ENCODE measurements at places on chromosomes 7 and 10.

DNA sequence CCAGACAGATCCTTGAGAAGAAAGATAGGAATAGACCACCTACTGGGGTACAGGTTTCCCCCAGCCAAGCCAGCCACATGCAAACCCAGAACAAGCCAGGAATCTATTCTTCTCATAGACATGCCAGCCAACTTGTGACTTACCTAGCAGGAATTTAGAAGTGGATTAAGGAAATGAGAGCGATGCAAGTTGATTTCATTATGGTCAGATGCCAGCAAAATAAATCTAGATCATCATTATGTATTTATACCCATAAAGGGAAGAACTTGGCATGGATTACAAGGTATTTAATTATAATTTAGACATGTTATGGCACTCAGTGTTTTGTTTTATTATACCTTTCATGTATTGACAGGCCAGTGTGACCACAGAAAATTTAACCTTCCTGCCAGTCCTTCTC, 32.8 kb downstream of the SLC35G1 start:
- no peak for DNase-seq

DNA sequence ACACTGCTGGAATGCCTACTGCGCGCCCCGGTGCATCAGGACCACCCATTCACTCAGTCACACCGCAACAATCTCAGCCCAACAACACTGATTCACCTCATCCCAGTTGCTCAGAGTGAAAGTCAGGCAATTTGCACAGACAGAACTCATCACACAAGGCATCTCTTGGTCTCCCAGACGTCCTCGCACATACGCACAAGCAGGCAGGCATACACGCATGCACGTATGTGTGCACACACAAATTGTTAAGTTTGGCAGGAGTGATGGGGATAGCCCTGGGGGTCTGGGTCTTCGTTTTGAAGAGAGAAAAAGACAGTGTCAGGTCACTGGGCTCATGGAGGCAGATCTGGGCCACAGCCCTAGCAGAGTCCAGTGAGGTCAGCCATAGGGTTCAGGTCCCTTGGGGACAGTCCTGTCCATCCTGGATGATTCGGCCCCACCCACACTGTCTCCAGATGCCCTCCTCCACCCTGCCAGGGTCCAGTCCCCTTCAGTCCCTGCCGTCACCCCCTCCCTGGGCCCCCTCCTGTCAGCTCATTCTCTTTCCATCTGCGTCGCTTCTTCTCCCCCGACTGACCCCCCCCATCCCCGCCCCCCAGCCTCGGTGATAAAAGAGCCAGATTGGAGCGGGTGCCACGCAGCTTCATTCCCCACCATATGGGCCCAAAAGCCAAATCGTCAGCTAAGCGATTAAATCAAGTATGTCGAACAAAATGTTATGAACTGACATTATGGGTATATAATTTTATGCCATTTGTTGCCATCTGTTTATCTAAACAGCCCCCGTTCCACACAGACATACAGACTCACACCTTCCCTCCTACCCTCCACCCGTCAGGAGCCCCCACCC, 48.5 kb upstream of the SLF2 start:
- no peak for DNase-seq

GRCh38 chr10:71447676-71448075, 51.0 kb downstream of the CDH23 start:
- no peak for DNase-seq

GRCh38 chr10:49349390-49349789, 46.5 kb downstream of the DRGX start:
- DNase-seq = no peak

DNA sequence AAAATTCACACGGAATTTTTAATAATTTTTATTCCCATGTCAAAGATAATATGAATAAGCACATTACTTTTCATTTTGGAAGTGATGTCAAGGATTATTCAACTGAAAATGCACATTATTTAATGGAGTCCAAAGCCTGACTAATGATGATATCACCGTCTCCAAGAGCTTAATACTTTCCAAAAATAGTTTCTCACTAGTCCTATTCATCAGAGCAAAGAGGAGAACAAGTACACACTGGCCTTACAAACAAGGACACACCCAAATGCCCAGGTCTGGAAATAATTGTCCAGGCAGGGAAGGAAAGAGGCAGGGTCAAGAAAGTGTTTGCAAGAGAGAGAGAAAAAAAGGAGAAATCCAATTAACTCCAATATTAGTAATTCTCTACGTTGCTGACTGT, 216.8 kb upstream of the CCDC6 start:
- DNase-seq = no peak

DNA sequence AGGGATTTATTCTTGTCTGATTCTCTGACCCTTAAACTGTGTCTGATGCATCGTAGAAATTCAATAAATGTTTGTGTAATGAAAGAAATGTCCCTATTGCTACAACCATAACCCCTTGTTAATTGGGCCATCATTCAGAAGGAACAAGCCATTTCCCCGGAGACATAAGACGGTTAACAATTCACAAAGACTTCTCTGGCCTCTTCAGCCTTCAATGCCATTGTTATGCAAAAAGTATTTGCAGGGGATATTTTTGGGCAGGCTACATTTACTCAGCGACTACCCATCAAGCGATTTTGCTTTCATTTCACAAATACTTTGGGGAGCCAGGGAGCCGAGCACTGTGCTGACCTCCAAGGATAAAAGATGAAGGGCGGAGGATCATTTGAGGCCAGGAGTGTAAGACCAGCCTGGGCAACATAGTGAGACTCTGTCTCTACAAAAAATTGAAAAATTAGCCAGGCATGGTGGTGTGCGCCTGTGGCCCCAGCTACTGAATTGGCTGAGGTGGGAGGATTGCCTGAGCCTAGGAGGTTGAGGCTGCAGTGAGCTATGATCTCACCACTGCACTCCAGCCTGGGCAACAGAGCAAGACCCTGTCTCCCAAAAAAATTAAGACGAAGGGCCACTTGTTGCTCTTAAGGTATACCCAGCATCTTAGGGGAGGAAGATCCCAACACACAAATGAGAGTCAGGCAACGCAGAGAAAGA, 20.0 kb upstream of the SDK1 start:
- no peak for DNase-seq

GRCh38 chr7:24152877-24153472, 131.0 kb upstream of the NPY start:
- no peak for DNase-seq

DNA sequence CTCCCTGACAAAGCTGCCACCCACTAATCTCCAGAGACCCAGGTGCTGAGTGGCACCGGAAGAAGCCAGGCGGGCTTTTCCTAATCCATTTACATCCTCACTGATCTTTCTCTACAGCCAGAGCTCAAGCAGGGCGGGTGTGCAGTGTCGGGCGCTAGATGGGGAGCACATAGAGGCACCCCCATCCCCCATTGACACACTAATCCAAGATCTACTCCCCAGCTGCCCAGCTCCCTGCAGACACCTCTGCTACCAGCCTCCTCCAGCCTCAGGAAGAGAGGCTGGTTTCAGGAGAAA, 22.2 kb downstream of the FRMPD2 start:
- DNase-seq = no peak

GRCh38 chr7:25698451-25699113, 453.4 kb upstream of the NFE2L3 start:
- no peak for DNase-seq

GRCh38 chr7:102318482-102318971, 31.9 kb downstream of the SH2B2 start:
- DNase-seq = no peak

DNA sequence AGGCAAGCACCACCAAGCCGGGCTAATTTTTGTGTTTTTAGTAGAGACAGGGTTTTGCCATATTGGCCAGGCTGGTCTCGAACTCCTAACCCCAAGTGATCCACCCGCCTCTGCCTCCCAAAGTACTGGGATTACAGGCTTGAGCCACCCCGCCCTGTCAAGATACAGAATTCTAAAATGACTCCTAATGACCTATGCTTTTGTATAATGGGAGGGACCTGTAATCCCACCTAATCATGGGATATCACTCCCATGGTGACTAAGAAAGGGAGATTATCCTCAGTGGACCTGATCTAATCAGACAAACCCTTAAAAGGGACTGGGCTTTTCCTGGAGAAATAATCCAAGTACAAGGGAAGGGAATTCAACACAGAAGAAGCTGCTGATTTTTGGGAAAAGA, 28.8 kb downstream of the SAMD8 start:
- no peak for DNase-seq

GRCh38 chr10:88831709-88832108, 19.9 kb downstream of the ANKRD22 start:
- DNase-seq = peak; percentile 67

GRCh38 chr10:67606572-67606971, 89.4 kb downstream of the CTNNA3 start:
- DNase-seq = no peak

Data from CD4-positive, alpha-beta T cell treated with Interleukin-1 beta for 1 hour (primary cell).